ENCODE measurements at places on chromosomes 3 and 15.

GRCh38 chr15:61035311-61035710 is 193.8 kb downstream of the RORA start:
- peak; percentile 44 for DNase-seq

GRCh38 chr3:20056725-20057611 is 16.7 kb downstream of the KAT2B start:
- DNase-seq, result no peak

- DNase-seq, result no peak
These were observed 937.2 kb downstream of the FHIT start for GRCh38 chr3:60313951-60314461.

- no peak for DNase-seq
These were observed 38.9 kb upstream of the ALCAM start for GRCh38 chr3:105327662-105328337.

GRCh38 chr3:189316296-189317019 is 144.7 kb downstream of the TPRG1 start:
- no peak for DNase-seq

DNA sequence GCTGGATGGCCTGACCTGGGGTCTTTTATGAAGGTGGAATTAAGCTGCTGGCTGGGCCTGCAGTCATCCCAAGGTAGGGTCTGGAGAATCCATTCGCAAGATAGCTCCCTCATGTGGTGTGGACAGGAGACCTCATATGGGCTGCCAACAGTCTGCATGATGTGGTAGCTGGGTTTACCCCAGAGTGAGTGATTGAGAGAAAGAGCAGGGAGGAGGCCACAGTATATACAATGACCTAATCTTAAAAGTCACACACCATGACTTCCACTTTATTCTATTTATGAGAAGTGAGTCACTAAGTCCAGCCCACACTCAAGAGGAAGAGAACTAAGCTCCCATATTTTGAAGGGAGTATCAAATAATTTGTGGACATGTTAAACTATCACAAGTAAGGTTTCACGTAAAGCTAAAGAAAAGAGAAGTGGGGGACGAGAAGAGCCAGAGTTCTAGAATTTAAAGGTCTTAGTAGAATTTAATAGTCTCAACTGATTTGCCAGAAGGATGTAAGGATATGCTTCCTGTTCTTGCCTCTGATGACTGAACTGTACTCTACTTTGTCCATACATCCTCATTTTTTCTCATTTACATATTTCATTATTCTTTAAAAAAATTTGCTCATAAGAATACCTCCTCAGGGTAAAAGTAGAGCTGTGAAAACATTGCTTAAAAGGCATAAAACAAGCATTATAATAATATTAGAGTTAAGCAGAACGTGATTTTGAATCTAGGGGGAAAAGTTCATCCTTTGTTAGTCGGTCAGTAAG is 184.4 kb downstream of the PEX5L start:
- DNase-seq, result no peak

GRCh38 chr15:77446840-77447390 is 26.2 kb downstream of the HMG20A start:
- DNase-seq, result no peak

DNA sequence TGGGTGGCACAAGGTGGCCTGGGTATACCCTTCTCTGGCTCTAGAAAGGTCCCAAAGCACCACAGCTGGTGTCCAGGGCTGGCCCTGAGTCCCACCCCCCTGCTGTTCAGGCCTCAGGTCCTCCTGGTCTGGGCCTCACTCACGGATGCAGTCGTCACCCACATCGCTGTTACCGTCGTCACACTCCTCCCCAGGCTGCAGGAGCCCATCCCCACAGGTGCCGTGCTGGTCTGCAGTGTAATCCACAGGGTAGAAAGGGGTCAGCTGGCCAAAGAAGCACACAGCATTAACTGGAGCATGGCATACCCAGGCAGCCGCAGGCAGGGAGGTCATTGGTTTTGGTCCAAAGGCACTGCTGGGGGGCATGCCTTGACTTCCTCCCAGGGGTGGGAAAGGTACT is 28.4 kb downstream of the EAF1 start:
- no peak for DNase-seq

GRCh38 chr3:50237133-50237651 is 1.2 kb downstream of the GNAI2 start:
- DNase-seq, result no peak

DNA sequence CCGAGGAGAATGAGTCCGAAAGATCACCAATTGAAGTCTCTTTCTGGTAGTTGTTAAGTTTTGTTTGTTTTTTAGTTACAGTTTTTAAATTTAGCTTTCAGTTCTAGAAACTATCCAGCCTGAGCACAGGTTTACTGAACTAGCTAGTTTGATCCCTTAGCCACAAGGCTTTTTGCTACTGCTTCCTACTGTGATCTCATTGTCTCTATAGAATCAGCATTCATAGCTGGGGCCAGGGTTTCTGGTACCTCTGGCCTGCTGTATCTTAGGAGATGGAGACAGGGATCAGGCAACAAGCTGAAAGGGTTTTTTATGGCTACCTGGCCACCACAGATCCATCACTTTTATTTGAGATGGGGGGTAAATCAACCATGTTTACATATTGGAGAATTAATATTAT is 37.0 kb downstream of the GOLM2 start:
- no peak for DNase-seq

DNA sequence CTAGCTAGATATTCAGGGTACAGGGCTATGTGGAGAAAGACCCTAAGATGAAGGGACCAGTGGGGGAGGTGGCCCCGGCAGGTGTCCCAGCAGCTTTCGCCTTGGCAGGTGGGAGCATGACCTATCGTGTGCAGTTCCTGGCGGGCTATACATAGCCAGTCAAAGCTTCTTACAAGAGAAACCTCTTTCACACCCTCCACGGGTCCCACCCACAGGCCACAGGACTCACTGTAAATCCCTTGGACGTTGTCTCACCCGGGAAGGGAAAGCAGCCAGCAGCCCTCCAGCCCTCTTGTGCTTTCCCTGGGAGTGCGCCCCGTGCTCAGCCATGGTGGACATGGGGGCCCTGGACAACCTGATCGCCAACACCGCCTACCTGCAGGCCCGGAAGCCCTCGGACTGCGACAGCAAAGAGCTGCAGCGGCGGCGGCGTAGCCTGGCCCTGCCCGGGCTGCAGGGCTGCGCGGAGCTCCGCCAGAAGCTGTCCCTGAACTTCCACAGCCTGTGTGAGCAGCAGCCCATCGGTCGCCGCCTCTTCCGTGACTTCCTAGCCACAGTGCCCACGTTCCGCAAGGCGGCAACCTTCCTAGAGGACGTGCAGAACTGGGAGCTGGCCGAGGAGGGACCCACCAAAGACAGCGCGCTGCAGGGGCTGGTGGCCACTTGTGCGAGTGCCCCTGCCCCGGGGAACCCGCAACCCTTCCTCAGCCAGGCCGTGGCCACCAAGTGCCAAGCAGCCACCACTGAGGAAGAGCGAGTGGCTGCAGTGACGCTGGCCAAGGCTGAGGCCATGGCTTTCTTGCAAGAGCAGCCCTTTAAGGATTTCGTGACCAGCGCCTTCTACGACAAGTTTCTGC is 15.0 kb downstream of the GRK7 start:
- DNase-seq, result no peak

DNA sequence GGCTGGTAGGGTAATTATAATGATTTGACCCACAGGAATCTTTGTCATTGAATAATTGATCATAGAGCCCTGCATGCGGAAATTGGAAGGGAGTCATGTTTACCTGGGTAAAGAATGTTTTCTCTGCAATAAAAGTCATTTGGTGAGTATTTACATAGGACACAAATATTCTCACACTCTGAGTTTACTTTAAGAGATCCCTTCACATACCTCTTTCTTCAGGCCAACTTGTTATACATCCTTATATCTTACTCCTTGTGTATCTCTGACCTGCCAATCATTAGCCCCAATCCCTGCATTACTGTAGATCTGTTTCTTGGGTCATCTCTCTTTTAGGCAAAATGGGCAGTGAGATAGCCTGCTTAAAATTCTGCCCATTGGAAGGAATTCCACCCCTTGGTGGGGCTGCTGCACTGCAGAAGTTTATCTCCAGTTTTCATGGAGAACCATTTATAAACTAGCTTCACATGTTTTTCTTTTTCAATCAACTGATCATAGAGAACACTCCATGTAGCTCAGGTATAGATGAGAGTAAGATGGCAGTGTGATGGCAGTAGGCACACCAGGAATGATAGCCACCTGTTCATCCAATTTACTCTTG is 46.2 kb downstream of the ILDR1 start:
- DNase-seq, result no peak

GRCh38 chr3:62818347-62818746 is 56.9 kb downstream of the CADPS start:
- DNase-seq, result no peak

DNA sequence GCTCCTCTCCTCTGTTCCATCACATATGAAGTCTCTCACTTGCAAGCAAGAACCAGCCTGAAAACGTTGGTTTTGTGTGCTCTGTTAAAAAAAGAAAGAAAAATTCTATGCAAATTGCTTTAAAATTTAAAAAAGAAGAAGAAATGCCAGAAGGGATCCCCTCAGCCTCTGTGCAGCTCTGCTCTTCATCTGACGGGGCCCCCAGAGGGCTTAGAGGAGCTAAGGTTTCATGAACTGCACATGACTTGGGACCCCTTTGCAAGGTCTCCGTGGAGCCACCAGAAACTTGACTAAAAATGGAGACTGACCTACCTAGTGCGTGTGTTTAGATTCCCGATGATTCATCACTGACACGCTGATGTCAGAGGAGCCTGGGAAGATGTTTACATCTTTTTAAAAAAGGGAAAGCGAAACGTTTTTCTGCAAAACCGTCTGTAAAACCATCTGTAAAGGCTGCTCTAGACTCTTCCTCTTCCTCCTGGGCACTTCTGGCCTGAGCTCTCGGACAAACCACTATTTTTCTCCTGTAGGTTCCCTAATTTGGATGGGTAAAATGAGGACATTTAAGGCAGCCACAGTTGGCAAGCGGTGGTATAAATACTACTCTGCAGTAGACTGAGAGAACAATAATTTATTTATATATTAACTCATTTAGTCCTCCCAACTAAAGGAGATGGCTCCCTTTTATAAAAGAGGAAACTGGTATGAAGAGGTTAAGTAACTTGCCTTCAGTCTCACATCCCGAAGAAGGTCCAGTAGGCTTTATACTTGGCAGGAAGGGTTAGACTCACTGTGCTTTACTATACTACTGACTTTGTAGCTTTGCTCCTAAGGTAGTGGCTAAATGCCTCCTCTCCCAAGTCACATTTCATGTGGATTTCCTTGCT is 67.2 kb upstream of the POLG start:
- DNase-seq, result no peak

DNA sequence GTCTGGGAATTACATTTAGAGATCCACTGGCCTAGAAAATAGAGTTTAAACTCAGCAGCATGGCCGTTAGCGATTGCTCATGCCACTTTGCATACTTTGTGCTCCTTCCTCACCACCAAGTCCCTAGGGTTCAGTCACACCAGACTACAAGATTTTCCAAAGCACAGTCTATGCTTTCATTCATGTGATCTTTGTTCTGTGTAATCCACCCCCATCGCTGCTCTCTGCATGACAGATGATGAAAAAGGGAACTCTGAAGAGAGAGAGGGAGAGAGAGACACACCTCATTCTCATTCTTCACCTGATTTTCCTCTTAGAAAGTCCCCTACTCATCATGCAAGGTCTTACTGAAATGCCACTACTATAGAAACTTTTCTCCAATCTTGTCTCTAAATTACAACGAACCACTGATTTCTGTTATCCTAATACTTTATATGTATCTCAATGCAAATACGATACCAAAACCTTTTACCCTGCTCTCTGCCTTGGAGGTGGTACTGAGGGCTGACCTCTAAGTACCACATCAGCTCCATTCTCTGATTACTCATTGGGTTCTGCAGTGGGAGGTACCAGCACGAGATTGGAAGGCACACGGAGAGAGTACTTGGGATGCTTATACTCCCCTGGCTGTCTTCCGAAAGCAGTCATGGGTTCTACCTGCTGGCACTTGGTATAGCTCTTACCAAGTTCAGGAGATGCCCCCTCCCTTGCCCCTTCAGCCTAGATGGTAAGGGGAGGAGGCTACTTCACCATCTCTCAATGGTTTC is 1.1 kb upstream of the PARP15 start:
- DNase-seq, result no peak

DNA sequence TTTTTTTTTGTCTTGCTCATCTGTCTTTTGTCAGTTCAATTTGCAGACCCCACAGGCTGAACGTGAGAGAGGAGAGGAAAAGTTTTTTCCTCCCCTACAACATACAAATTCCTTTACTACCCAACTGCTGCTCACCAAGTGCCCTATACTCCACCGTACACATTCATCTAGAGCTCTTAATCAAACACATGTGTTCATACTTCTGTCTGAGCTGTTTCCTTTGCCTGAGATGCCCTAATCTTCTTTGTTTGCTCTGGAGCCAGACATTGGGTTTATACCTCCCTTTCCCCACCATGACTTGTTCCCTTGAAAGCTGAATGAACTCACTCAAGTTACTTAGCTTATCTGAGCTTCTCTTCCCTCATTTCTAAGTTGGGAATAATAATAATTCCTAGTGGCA is 122.7 kb upstream of the RASGRP1 start:
- DNase-seq, result no peak

GRCh38 chr3:156120528-156121251 is at the start of gene KCNAB1:
Gene KCNAB1 (plus strand): TSS chr3:156120578.
- DNase-seq, result no peak

DNA sequence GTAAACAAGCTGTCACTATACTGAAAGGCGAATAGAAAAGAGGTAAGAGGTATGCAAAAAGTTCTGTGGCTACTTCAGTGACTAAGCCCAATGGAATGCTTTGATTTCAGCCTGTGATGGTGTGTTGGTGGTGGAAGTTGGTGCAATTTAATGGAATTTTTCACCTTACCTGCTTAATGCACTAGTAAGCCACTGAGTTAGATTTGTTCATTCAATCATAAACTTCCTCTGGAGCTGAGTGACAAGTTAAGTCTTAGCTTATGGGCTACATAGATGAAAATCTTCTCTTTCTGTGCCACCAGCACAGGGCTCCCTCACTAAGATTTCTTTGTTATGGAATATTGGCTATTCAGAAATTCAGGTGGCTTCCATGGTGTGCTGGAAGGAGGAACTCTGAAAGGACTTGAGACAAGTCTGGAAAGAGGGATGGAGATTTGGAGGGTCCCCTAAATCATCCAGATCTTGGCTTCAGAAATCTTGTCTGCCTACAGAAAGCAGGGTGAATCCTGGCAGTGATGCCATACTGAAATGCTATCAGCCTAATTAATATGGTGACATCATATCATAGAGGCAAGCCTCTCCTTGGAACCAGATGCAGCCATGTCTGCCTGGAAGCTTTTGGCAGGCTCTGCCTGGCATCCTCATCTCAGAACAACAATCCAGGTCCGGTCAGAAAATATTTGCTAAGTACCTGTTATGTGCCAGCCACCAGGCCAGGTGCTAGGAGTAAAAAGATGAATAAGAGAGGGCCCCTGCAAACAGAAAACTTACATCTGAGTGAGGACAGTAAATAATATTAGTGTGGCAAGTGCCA is 8.1 kb upstream of the GAP43 start:
- no peak for DNase-seq

- peak; percentile 14 for DNase-seq
These were observed 62.0 kb upstream of the ACP3 start for GRCh38 chr3:132255041-132255745.

DNA sequence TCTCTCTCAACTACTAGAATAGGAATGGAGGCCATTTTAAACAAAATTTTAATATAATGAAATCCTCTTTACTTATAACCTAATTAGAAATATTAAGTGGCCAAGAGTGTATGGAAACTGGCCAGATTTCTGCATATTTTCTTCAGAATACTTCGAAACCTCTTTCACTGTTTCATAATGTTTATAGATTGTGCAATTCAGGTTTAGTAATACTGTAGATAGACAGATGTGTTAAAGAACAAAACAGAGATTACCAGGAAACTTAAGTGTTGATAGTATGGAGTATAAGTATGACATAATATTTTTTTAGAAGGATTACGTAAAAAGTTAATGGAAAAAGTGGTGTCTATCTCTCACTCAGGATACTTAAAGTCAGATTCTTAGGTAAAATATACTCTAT is 4.7 kb downstream of the ABHD5 start:
- DNase-seq, result no peak
